H1 (cell line): ENCODE measurements at places on chromosomes 16 and 17. TPM values are rescaled to one million over a fixed set of nuclear protein-coding genes. Genes with fewer than 3 reads are reported as not detected.

The KRT17 gene
- total RNA-seq = 0.36 and 0.50 TPM in 2 replicates

The HOXB8 gene
- not detected in 2 replicates for total RNA-seq

The C16orf92 gene
- not detected in 2 replicates for total RNA-seq

DNA sequence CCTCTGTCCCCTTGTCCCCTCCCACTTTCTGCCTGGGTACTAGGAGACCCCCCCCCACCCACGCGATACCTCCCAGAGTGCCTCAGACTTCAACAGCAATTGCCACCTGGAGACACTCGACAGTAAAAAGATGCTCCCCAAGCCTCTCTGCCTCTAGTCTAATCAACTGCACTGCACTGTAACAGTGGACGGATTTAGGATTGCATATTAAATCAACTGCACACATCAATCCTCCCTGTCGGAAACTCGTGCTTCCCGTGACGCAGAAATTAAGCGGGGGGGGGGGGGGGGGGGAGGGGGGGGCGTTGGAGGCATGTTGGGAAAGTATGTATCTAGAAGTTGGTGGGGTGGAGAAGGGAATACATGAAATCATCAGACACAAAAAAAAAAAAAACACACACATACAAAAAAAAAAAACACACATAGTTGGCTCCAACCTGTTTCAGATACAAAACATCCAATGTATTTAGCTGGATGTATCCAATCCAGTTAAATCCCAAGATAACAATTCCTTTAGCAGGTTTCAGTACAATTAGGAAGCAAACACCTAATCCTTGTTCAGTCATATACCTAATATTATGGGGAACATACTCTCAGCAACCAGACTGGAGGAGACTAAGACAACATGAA lies 29.7 kb downstream of the FAM222B start:
- no peak for DNase-seq

The DNAI2 gene
- total RNA-seq = 0.15 TPM in 1 of 2 replicates, not detected in the other

The FAM20A gene
- 3.5 and 3.6 TPM in 2 replicates for total RNA-seq
